Calu3 (cell line): ENCODE measurements at places on chromosomes 2 and 18.

- no peak for DNase-seq
Observed at GRCh38 chr18:77749089-77749488, 499.4 kb downstream of the GALR1 start.

DNA sequence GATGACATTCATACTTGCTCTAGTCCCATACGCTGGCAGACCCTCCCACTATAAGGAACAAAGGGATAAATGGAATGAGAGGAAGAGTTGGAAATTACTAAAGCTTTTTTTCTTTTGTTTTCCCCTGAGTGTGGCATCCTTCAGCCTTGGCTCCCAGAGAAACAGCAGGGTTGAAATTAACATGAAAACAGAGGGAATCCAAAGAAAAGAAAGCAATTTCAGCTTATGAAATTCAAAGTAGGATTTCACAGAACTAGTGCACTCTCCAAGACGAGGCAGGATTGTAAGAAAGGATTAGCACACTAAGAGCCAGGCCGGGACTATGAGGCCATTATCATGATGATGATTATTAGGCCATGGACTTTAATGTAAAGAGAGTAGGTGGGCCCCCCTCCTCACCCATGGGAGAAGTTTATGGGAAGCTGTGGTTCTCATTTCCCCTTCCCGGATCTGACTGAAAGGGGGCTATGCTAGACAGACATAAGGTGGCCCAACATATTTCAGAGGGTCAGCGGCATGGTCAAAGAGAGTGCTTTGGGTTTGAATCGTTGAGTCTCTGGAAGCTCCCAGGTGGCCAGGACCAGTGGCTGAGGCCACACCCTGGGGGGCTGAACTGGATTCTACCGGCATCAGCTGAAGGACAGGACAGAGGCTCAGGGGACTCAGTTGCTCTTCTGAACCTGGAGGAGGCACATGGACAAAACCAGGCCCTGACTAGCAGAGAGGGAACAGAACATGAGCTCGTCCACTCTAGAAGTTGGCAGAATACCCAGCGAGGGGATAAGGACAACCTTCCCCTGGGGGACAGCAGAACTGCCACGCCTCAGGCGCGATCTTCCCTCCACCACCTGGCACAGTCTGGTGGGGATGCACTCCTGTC, 100.1 kb upstream of the ARL4C start:
- no peak for DNase-seq

DNA sequence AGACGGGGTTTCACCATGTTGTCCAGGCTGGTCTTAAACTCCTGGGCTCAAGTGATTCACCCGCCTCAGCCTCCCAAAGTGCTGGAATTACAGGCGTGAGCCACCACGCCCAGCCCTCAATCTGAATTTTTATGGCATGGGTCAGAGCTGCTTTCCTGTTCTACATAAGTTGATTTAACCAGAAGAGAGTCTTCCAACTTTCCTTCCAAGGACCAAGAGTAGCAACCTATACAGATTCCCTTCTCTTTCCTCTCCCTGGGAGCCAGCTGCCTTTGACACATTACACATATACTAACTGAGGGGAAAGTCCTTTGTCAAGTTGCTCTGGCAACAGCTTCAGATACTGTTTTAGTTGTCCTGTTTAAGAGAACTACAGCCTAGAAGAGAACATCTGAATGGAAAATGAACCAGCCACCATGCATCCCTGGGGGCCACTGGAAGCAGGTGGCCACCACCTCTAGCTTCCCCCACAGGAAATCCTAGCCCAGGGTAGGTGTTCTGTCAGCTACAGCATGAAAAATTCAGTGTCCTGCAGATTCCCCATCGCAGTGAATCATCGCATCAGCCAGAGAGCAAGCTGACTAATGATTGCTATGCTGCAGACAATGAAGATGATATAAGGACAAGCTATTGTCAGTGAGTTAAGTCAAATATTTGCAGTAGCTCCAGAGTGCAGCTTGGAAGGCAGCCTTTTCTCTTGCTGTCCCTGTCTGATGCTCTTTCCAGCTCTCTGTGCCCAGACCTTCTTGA, 62.9 kb downstream of the POMC start:
- DNase-seq, result no peak

GRCh38 chr2:10497797-10498251, 49.7 kb upstream of the ODC1 start:
- peak; percentile 92 for DNase-seq

GRCh38 chr2:237921967-237922492, 44.8 kb upstream of the UBE2F start:
- DNase-seq, result no peak

DNA sequence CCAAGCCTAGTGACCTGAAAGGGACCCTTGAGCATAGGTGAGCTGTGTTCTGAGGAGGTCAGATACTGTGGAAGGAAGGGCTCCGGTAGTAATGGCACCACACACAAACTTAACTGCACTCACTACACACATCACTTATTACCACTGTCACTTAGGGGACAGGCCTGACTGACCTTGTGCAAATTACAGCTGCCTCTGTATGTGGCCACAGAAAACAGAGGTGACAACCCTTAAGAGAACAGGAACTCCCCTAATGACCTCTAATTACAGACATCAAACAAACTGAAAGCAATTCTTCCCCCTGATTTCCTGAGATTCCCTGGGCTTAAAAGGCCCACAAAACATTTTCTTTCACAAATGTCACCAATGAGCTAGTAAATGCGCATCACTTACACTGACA, 360.6 kb downstream of the RND3 start:
- no peak for DNase-seq

DNA sequence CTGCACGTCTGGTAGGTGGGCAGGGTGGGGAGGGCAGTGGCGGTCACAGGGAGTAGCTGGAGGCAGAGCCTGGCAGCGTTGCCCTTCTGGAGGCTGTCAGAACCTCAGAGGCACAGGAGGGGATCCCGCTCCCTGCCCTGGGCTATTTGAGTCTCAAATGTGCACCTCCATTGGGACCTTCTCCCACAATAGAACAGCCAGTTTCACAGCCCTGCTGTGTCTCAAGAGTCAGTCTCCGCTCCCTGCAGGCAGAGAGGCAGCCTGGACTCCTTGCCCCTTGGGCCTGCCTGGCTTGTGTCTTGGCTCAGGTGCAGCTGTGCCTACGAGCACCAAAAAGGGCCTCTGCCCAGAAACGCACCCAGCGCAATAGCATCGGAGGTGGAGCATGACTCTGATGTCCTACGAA, 57.4 kb downstream of the FAM168B start:
- no peak for DNase-seq

DNA sequence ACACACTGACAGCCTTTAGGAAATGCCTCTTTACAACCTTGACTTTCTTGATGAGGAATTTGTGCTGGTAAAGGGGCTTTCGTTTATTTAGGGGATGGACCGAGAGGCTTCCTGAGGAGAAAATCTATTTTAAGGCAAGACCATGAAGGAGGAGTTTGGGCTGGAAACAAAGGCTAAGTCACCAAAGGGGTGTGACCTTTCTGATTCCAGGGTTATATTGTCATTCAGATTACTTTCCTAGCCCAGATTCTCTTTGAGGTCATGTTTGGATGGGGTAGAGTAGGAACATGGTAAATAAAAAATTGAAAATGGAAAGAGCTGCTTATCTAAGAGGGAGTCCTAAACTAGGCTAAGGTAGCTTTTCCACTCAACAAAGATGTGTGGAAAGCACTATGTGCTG, 77.1 kb upstream of the UGP2 start:
- DNase-seq, result no peak

DNA sequence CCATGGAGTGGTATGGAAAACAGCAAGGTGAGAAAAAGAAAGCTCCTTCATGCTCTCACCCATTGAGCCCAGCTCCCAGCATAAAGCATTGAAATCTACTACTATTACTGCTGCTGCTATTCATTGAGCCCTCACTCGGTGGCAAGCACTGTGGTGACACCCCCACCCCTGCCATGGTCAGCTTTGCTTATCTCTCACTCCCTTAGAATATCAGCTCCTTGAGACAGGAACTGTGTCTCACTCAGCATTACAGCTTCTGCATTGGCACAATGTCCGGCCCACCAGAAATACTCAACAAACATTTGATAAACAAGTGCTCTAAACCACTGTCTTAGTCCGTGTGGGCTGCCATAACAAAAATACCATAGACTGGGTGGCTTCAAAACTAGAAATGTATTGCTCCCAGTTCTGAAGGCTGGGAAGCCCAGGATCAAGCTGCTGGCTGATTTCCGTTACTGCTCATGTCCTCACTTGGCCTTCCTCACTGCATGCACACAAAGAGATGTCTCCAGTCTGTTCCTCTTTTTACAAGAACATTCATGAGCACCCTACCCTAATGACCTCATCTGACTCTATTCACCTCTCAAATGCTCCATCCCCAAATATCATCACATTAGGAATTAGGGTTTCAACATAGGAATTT, 116.3 kb downstream of the ZBTB7C start:
- no peak for DNase-seq

DNA sequence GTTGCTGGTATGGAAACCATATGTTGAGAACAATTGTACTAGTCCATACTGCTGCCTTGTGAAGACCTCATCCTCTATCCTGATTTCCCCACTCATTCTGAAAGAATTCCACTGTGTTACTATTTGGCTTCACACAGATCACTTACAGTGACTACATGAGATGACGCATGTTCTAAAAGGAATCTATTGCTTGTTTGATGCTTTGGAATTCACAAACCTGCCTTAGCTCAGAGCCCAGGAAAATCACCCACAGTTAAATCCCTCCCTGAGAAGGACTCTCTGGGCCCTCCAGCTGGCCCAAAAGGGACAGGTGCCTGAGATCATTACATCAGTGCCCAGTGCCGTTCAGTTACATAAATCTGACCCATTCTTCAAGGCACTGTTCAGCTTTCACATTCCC, 45.3 kb downstream of the KLHL29 start:
- DNase-seq, result no peak

DNA sequence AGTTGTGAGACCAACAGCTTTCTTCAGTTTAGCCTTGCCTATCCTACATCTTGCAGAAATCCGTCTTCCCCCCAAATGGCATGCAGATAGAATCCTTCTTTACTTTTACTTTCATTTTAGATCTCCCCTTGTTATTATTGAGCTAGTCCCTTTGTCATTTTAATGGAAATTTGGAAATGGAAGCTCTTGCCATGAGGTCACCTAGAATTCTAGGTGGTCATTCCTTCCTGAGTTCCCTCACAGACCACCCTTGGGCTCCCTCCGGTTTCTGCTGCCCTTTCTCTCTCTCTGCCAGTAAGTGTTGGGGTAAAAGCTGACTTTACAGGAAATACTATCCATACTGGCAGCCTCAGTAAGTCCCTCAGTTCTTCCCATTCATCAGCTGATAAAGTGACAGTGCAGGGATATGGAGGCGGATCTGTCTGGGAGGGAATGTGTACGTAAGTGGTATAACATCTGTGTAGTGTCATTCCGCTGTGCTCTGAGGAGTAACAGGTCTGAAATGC, 30.2 kb downstream of the ARHGAP25 start:
- no peak for DNase-seq

DNA sequence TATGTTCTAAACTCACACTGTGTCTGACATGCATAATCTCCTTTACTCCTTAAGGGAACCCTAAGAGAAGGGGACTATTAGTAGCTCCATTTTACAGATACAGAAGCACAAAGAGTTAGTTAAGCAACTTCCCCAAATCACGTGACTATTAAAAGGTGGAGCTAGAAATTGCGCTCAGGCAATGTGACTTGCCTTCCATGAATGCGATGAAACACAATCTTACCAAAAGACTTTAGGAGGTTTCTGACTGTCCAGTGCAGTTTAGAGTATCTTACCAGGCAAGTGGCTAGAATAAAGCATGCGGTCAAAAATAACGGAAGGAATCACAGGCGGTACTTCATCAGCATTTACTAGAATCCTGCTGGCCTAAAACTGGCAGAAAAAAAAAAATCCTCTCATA, 70.4 kb downstream of the ZNF521 start:
- DNase-seq, result no peak

DNA sequence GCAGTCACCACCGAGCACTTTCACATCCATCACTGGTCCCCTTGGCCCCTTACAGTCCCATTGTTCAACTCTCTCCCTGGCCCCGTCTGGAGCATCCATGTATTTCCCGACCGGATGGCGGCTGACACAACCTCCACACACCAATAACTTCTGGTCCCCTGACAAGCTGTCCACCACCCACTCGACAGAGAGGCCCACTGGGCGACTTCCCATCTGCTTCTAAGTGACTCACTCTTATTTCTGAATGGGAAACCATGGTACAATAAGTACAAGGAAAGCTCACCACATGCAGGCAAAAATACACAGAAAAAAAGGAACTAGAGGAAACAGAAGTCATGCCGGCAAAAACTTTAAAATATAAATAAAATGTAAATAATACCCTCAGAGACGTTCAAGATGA, 82.9 kb upstream of the RAB12 start:
- DNase-seq, result no peak

DNA sequence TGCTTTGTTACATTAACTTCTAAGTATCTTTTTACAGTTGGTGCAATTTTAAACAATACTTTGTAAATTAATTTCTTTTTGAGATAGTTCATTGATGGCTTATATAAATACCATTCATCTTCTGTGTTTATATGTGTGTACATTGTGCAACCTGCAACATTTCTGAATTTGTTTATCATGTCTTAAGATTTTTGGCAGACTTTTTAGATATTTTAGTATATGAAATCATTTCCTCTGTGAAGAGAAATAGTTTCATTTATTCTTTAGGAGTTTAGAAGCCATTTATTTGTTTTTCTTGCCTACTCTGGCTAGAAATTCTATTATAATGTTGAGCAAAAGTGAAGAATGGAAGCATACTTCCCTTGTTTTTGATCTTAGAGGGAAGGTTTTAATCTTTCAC, 337.8 kb upstream of the DSEL start:
- no peak for DNase-seq

- no peak for DNase-seq
Observed at GRCh38 chr2:13158466-13158865, 441.7 kb downstream of the TRIB2 start.

DNA sequence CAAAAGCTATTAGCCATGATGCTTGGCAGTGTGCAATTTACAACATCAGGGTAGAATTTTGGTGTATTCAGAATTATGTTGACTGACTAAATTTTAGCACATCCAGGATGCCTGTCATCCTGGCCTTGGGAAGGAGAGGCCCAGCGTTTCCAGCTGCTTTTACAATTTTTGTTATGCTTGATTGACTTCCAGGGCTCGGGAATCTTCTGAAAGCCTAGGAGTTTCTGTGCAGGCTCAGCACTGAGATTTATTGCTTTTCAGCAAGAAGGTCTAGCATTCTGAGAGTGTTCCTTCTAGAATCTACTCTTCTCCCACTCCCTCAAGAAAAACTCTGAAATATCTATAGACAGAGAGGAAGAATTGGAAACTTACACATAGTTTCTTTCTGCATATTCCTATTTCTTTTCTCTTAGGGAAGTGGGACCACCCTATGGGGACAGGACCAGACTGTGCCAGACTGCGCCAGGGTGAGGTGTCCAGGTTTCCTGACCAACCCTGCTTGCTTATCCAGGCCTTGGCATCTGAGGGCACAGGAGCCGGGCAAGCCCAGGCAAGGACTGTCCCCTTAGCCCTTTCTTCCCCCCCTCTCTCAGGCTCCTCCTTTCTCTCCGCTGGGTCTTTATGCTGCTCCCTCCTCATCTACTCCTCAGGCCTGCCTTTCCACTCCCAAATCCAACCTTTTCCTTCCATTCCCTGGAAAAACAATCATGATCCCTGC, 26.9 kb downstream of the MAIP1 start:
- DNase-seq, result no peak

- DNase-seq, result no peak
Observed at GRCh38 chr2:237669628-237670392, 42.4 kb downstream of the LRRFIP1 start.

GRCh38 chr2:170462433-170463205, 252.5 kb upstream of the SP5 start:
- no peak for DNase-seq

- DNase-seq, result no peak
Observed at GRCh38 chr2:56450047-56450446, 266.3 kb downstream of the CCDC85A start.
